A549 treated with CORT108297 at 1 μM for 4 hours (cell line): ENCODE measurements at places on chromosomes 1 and 21. TPM values are rescaled to one million over a fixed set of nuclear protein-coding genes. Genes with fewer than 3 reads are reported as not detected.

The AVPR1B gene
- total RNA-seq: not detected in 5 replicates

The KRTAP12-2 gene
- not detected in 5 replicates for total RNA-seq

The IL10 gene
- total RNA-seq: not detected in 5 replicates

The IL24 gene
- total RNA-seq: 0.27 to 0.57 TPM (median 0.33 TPM) in 5 replicates

The HCRTR1 gene
- total RNA-seq: 0.04 TPM in 1 of 5 replicates, not detected in the others

The ZNF593OS gene
- 0.09 to 0.47 TPM in 2 of 5 replicates, not detected in the others for total RNA-seq

The NPR1 gene
- 0.82 to 1.1 TPM (median 1.0 TPM) in 5 replicates for total RNA-seq

The SH3BGR gene
- total RNA-seq: 0.95 to 1.2 TPM (median 1.2 TPM) in 5 replicates

The TRMT1L gene
- total RNA-seq: 11.9 to 13.7 TPM (median 13.5 TPM) in 5 replicates

The OR2T35 gene
- total RNA-seq: not detected in 5 replicates

The CFHR4 gene
- not detected in 5 replicates for total RNA-seq

The ITLN2 gene
- 0.13 to 0.34 TPM (median 0.24 TPM) in 4 of 5 replicates, not detected in the other for total RNA-seq

The OLIG2 gene
- not detected in 5 replicates for total RNA-seq

The GPX7 gene
- not detected in 5 replicates for total RNA-seq

The ANKRD45 gene
- total RNA-seq: 0.09 to 0.26 TPM (median 0.21 TPM) in 5 replicates

The TSEN15 gene
- 29.8 to 33.2 TPM (median 30.6 TPM) in 5 replicates for total RNA-seq

The NT5C1A gene
- 0.07 to 0.08 TPM in 2 of 5 replicates, not detected in the others for total RNA-seq

The OR2T2 gene
- total RNA-seq: not detected in 5 replicates

The CREG1 gene
- 75.8 to 101 TPM (median 87.9 TPM) in 5 replicates for total RNA-seq

The VSIG8 gene
- total RNA-seq: 0.05 TPM in 2 of 5 replicates, not detected in the others

The GPR161 gene
- 9.5 to 17.8 TPM (median 15.2 TPM) in 5 replicates for total RNA-seq

The MYOC gene
- not detected in 5 replicates for total RNA-seq

The MSH4 gene
- total RNA-seq: not detected in 5 replicates

The RXFP4 gene
- 0.07 TPM in 1 of 5 replicates, not detected in the others for total RNA-seq

The GUCA2B gene
- 0.73 TPM in 1 of 5 replicates, not detected in the others for total RNA-seq

The DPYD gene
- total RNA-seq: 1.5 to 2.7 TPM (median 2.1 TPM) in 5 replicates

The HPCA gene
- total RNA-seq: 0.29 to 1.0 TPM (median 0.35 TPM) in 5 replicates

The ST6GALNAC5 gene
- total RNA-seq: 0.03 to 0.10 TPM in 2 of 5 replicates, not detected in the others

The DNAI4 gene
- 0.43 to 1.8 TPM (median 0.65 TPM) in 5 replicates for total RNA-seq

The RIPPLY3 gene
- total RNA-seq: 0.48 to 0.63 TPM (median 0.57 TPM) in 5 replicates

The GIPC2 gene
- total RNA-seq: 0.02 to 0.05 TPM (median 0.03 TPM) in 4 of 5 replicates, not detected in the other

The TRIM63 gene
- 0.08 to 0.17 TPM (median 0.13 TPM) in 5 replicates for total RNA-seq

The NBPF26 gene
- 2.8 to 5.3 TPM (median 3.8 TPM) in 5 replicates for total RNA-seq

The S100A3 gene
- total RNA-seq: 93.8 to 105 TPM (median 100 TPM) in 5 replicates

The LY9 gene
- 0.06 to 0.10 TPM (median 0.08 TPM) in 5 replicates for total RNA-seq

The FCGR2B gene
- total RNA-seq: not detected in 5 replicates

The CFAP107 gene
- total RNA-seq: not detected in 5 replicates

The NBPF12 gene
- total RNA-seq: 5.3 to 6.7 TPM (median 6.2 TPM) in 5 replicates

The FCRL6 gene
- total RNA-seq: not detected in 5 replicates

The GNAT2 gene
- 0.09 TPM in 1 of 5 replicates, not detected in the others for total RNA-seq

The SLC35E2B gene
- 10.0 to 14.5 TPM (median 12.6 TPM) in 5 replicates for total RNA-seq

The TMEM54 gene
- total RNA-seq: 25.8 to 47.2 TPM (median 45.0 TPM) in 5 replicates

The LAD1 gene
- 0.43 to 0.80 TPM (median 0.54 TPM) in 5 replicates for total RNA-seq

The WNT2B gene
- 0.18 to 0.38 TPM (median 0.32 TPM) in 5 replicates for total RNA-seq

The ZNF326 gene
- total RNA-seq: 19.1 to 24.2 TPM (median 19.4 TPM) in 5 replicates

The SH2D1B gene
- total RNA-seq: 0.06 to 0.21 TPM (median 0.08 TPM) in 5 replicates

The KRTAP8-1 gene
- not detected in 5 replicates for total RNA-seq

The HMGN2 gene
- total RNA-seq: 328 to 421 TPM (median 343 TPM) in 5 replicates

The ZNF678 gene
- 0.88 to 1.9 TPM (median 1.6 TPM) in 5 replicates for total RNA-seq

The PADI4 gene
- total RNA-seq: not detected in 5 replicates

The SPTA1 gene
- total RNA-seq: not detected in 5 replicates

The RGS18 gene
- total RNA-seq: not detected in 5 replicates

The ZNF695 gene
- 2.1 to 2.9 TPM (median 2.5 TPM) in 5 replicates for total RNA-seq

The KIF14 gene
- total RNA-seq: 7.8 to 12.7 TPM (median 10.9 TPM) in 5 replicates

The NKAIN1 gene
- 0.99 to 1.4 TPM (median 1.3 TPM) in 5 replicates for total RNA-seq

The PKNOX1 gene
- 4.7 to 7.0 TPM (median 6.6 TPM) in 5 replicates for total RNA-seq

The IFNAR1 gene
- total RNA-seq: 13.5 to 20.1 TPM (median 18.4 TPM) in 5 replicates

The SLFNL1 gene
- 0.02 to 0.09 TPM (median 0.05 TPM) in 4 of 5 replicates, not detected in the other for total RNA-seq
